Stimulated activated CD8-positive, alpha-beta memory T cell treated with anti-CD3 and anti-CD28 coated beads, Interleukin-12 subunit alpha, Interleukin-12 subunit beta, amount 100 ng/mL, for 4 hours (primary cell): ENCODE measurements at places on chromosomes 16 and 17.

DNA sequence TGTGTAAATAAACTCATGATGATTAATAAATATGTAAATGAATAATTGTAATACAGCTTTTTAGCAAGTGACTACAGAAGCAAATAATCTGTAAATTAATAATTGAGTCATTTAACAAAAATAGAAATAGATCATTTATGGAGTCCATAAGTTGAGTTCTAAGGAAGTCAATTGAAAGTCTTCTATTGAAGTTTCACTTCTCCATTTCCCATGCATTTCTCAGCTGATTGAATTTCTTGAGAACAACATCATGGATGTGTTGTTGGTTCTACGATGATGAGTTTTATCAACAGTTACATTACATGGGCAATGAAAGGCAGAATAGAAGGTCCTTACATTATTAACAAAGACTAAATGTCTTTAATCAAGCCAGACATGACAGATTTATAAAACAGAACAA lies 290.4 kb downstream of the MAP2K6 start:
- DNase-seq: no peak

DNA sequence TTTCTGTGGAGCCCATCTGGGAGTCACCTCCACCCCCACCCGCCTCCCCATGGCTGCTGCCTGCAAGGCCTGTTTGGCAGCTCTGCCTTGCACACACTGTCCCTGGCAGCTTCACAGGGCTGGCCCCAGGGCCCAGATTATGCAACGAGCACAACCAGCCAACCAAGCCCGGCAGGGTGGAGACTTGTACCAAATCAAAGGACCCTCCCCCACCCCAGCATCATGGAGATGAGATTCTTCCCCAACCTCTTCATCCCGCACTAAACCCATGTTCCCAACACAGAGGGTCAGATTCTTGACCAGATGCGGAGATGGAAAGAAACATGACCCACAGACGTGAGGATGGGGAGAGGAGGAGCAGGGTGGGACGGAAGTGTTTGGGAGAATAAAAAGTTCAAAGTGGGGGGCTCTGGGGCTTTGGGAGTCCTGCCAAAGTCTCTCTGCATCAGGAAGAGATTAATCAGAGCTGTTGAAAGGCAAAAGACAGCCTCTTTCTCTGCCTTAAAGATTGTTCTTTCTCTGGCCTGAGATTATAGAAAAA lies 3.8 kb downstream of the SMARCD2 start:
- DNase-seq: no peak

- no peak for DNase-seq
Measured at GRCh38 chr16:68298907-68299561, 11.7 kb downstream of the SLC7A6OS start.

GRCh38 chr16:83887080-83887479 lies 11.8 kb upstream of the MLYCD start:
- DNase-seq: no peak

GRCh38 chr17:44924107-44924544 lies 8.8 kb upstream of the GFAP start:
- no peak for DNase-seq

GRCh38 chr16:85637808-85638647 lies 24.9 kb downstream of the GSE1 start:
- DNase-seq: no peak

GRCh38 chr16:82133798-82134197 lies 36.2 kb downstream of the MPHOSPH6 start:
- DNase-seq: no peak

- DNase-seq: peak; percentile 59
Measured at GRCh38 chr17:38870259-38871165, 654 bp downstream of the LASP1 start.

GRCh38 chr16:1159973-1160772 lies 7.3 kb downstream of the CACNA1H start:
- no peak for DNase-seq

GRCh38 chr17:2580661-2581060 lies 12.8 kb upstream of the PAFAH1B1 start:
- no peak for DNase-seq

GRCh38 chr16:27486344-27486743 lies 63.4 kb downstream of the GTF3C1 start:
- no peak for DNase-seq

DNA sequence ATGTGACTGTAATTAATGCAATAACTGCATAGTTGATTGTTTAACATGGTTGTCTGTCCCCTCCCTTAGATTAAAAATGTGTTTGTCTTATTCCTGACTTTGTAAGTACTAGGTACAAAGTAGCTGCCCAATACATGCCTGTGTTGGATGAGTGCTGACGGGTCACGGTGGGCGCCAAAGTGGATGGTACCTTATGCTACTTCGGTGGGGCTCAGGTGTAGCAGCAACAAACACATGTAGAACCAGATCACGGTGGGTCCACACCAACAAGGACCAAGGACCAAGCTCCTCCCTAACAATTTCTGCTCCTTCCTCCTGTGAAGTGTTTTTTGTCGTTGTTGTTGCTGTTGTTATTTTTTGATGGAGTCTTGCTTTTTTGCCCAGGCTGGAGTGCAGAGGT lies 46.4 kb upstream of the ZFHX3 start:
- DNase-seq: no peak

DNA sequence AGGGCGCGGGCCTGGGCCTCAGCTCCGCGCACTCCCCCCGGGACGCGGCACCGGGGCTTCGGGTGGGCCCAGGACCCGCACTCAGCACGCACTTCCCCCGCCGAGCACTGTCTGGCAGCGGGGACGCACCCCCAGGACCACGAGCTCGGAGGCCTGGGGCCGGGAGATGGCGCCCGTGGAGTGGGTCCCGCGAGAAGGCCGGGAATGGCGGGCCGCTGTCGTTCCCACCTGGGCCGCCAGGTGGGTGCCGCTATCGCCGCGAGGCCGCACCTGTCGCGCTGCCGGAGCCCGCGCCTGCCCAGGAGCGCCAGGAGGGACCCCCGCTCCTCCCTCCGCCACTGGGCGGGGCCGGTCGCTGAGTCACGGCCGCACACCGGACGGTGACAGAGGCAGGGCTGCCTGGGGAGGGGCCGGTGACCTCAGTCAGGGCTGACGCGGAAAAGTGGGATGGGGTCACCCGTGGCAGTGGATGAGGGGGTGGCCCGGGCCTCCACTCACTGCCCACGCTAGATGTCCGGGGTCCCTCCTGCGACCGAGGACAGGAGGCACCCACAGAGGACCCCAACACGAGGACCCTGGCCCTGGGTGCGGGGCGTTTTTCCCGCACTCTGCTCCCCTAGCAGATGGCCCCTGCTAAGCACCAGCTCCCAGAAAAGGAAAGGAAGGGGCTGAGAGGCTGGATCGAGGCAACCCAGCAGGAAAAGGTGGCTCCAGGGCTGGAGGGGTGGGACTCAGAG lies 6.9 kb upstream of the ACTG1 start:
- peak; percentile 59 for DNase-seq

- no peak for DNase-seq
Measured at GRCh38 chr16:55756963-55757362, 75.9 kb downstream of the CES1 start.

DNA sequence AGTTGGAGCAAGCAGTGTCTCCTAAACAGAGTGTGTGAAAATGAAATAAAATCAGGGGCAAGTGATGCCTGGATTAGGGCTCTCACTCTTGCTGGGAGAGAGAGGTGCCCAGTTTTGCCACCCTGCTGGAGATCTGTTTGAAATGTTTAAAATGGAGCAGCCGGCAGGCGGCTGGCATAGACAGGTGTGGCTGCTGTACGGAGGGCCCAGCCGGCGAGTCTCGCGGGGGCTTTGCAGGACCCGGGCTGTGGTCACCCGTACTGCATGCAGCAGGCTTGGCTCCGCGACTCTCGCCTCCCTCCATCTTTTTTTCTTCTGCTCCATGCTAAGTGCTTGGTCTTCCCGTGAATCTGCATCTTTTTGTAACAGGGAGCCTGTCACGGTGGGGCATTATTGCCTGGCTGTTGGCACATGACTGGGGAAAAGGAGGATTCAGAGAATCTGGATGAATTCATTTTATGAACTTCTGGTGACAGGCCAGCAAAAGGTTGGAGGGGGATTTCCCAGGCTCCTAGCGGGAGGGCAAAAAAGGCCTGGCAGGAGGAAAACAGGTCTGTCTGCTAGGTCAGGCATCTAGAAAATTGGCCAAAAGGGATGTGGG lies 1.8 kb downstream of the ZNRF1 start:
- no peak for DNase-seq

DNA sequence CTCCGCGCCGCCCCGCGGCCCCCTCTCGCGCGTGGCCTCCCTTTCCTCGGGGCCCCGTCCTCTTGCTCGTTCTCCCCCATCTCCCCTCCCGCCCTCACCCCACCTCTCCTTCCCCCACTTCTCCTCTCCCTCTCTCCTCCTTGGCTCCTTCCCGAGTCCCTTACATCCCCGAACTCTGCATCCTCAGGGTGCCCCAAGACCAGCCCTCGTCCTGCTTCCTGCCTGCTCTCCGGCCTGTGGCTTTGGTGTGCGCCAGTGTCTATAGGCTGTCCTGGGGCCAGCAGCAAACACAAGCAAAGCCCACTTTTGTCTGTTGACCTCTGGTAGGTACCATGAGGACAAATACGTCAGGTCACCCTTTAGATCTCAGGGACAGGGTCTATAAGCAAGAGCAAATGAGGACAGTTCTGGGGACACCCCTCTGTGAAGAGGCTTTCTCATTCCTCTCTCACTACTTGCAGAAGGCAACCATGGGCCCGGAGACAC lies 284 bp upstream of the COPZ2 start:
- DNase-seq: no peak

DNA sequence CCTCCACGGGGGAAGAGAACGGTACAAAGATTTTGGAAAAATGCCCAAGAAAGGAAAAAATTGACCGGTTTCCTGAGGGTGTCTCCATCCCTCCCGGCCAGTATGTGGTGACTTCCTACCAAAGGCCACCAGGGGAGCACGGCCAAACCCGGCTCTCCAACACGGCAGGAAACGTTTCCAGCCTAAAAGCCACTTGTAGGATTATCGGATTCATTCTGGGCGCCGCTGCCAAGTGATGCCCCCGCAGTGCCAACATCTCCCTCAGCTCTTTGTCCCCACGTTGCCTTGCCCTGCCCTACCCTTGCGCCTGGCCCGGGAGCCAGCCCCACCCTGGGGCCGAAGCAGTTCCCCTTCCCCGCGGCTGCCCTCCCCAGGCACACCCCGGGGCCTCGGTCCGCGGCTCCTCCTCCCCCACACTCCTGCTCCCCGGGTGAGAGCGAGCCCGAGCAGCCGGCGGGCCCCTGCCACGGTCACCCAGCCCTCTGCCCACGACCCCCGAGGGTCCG lies 688 bp downstream of the CRK start:
- peak; percentile 18 for DNase-seq
